SHP77 (cell line): ENCODE measurements at places on chromosomes 6 and 20.

GRCh38 chr20:44756011-44756688 is 10.5 kb downstream of the KCNK15 start:
- no peak for DNase-seq

DNA sequence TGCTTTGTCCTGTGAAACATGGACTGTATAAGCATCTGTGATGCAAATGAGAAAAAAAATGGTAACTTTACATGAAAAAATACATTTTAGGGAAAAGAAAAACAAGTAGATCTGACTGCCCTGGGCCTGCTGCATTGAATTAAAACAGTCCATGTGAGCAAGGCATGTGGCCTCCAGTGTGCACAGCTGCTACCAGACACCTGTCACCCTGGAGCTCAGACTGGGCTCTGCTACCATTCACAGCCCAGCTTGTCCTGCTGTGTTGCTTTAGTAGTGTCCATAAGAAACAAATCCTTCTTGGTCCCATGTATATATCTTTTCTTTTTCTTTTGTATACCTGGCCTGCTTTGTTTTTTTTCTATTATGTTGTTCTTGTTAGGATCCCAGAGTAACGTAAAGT is 315.9 kb downstream of the NKAIN2 start:
- peak; percentile 86 for DNase-seq

GRCh38 chr6:29734046-29735018 is 11.1 kb downstream of the HLA-F start:
- DNase-seq, result no peak

- no peak for DNase-seq
Measured at GRCh38 chr6:34070315-34071135, 75.4 kb downstream of the GRM4 start.

- no peak for DNase-seq
Measured at GRCh38 chr6:111676383-111676782, 70.7 kb upstream of the TRAF3IP2 start.

GRCh38 chr20:20454850-20455627 is 87.1 kb downstream of the INSM1 start:
- peak; percentile 80 for DNase-seq

- DNase-seq, result no peak
Measured at GRCh38 chr6:116165596-116165995, 39.7 kb upstream of the COL10A1 start.

DNA sequence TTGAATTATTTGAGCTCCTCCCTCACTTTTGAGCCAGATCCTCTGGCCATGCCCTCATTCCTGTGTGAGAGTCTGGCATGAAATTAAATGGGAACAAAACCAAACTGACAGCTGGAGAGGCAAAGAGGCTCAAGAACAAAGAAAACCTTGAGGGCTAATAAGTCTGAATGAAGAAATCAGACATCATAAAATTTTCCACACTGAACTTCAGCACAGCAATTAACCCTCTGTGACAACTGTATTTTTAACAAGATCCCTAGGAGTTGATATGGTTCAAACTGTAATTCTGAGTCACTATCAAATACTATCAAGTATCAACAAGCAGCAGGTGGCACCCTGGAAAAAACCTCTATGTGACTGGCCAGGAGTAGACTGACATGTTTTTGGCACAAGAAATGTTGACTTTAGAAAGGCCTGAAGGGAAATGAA is 109.4 kb upstream of the EMILIN3 start:
- peak; percentile 80 for DNase-seq

- no peak for DNase-seq
Measured at GRCh38 chr20:41051009-41051825, 22.6 kb downstream of the TOP1 start.

GRCh38 chr6:42889815-42890214 is 10.4 kb downstream of the RPL7L1 start:
- no peak for DNase-seq

- no peak for DNase-seq
Measured at GRCh38 chr6:113674075-113674474, 183.1 kb upstream of the MARCKS start.

- no peak for DNase-seq
Measured at GRCh38 chr6:88871498-88871897, 91.9 kb downstream of the RNGTT start.

DNA sequence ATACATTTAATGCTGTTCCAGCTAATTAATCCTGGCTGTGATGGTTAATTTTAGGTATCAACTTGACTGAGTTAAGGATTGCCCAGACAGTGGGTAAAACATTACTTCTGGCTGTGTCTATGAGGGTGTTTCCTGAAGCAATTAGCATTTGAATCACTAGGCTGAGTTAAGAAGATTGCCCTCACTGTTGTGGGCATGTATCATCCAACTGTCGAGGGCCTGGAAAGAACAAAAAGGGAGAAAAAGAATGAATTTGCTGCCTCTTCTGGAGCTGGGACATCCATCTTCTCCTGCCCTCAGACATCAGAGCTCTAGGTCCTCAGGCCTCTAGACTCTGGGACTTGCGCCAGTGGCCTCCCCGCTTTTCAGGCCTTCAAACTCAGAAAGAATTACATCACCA is 34.3 kb downstream of the SDHAF4 start:
- no peak for DNase-seq

DNA sequence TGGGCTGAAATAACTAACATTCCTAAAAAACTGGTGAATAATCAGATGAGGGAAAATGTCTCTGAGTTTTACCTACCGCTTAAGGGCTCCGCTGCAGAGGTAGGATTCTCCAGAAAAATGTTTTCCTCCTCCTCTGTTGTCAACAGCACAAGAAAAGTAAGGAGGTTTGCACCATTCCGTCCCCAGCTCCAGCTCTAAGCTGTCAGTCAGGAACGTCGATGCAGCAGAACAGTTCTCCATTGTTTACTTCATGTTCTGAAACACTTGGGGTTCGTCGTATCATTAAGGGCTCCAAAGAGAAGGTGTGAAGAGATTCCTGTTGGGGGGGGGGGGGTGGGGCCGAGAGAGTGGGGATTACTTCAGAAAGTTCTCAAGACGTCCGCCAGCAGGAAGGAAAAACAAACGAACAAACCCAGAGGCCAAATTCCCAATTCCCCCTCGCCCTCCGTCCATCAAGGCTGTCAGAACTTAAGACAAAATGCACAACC is 734 bp downstream of the MMS22L start:
- no peak for DNase-seq

DNA sequence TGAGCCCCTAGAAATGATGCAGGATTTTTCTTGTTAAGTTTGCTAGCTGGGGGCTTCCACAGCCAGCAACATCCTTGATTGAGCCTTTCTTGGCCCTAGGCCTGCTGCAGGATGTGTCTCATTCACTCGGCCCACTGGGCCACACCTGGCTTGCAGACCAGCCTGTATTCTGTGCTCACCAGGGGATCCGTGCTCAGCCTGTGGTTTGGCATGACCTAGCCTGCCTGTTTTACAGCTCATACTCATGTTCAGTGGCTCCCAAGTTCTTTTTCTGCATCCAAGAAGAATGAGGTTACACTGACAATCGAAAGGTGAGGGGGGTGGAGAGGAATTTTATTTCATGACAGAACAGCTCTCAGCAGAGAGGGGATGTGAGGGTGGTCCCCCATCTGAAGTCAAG is 263.4 kb downstream of the RIMS1 start:
- DNase-seq, result no peak

GRCh38 chr6:41965429-41966213 is 24.0 kb upstream of the CCND3 start:
- DNase-seq, result no peak

DNA sequence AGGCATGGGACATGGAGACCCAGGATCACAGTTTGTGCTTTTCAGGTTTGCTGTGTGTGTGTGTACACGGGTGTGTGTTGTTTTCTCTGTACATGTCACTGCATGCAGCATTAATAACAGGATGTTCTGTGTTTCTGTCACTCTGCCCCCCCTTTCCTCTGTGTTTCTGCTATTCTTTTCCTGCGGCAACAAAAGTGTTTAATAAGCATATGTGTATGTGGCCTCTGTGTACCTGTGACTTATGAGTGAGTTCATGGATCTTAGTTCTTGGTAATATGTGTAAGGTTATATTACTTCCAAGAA is 9.8 kb downstream of the SYNGAP1 start:
- no peak for DNase-seq

DNA sequence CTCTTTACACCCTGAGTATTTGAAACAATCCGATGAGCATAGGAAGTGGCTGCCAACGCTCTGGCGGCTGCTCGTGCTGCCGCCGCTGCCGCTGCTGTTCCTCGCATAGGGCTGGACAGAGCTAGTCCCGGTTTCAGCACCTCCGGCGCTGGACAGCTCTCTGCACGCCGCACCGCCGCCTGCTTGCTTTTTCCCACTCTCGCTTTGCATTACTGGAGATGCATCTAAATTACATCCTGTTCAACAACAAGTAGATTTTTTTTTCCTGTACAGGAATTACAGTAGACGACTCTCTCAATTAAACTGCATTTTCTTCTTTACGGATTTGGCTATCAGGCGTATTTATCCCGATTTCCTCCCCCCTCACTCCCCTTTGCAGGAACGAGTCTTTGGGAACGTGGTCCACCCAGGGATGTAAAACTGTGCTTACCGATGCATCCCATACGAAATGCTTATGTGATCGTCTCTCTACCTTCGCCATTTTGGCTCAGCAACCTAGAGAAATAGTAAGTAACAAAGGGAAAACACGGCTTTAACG is 563.8 kb downstream of the LMBRD1 start:
- peak; percentile 56 for DNase-seq

DNA sequence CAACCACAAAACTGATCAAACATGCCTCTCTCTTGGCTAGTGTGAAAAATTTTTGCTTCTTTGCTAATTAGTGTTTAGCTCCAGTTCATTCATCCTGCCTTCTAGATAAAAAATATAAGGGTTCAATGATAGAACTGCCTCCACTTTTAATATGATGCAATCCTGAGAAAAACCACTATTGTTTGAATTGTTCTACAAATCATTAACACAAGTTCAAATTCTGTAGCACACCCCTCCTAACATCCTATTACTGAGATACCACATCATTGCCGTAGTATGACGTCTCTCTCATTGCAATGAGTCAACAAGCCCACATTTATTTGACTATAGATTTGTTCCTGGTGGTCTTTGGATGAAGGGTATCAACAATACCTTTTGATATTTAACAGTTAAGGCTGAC is 365.8 kb upstream of the OPRM1 start:
- no peak for DNase-seq

DNA sequence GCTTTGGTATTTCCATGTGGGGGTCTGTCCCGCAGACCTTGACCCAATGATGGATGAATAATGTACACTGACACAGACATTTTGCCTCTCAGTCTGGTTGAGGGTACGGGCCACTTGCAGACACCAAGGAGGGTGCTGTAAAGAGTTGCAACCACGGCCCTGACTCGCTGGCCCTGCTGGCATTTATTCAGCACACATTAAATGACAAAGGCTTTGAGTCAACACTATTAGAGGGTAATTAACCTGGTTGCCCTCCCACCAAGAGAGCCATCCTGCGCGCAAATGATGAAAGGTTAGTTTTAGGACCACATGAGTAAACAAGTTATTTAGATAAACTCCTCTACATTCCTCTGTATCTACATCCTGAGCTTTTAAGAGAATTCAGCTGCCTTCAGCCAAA is 308.9 kb upstream of the MMS22L start:
- no peak for DNase-seq

- no peak for DNase-seq
Measured at GRCh38 chr6:89640804-89641203, 2.3 kb upstream of the LYRM2 start.

- DNase-seq, result no peak
Measured at GRCh38 chr20:61437280-61438206, 185.5 kb downstream of the CDH4 start.

DNA sequence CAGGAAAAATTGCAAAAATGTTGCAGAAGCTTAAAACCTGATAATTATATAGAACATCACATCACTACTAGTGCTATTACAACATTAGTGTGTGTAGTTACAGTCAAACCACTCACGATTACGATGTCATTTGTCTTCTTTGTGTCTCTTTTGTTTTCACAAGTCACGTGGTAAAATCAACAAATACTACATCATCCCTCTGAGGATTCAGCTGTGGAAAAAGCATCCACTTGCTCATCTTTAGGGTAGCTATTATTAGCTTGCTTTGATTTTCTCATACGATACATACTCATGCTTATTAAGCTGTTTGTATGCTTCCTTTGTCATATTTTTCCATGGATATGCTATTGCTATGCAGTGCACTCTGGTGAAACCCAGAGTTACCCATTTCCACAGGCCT is 22.2 kb upstream of the ATXN1 start:
- peak; percentile 34 for DNase-seq

DNA sequence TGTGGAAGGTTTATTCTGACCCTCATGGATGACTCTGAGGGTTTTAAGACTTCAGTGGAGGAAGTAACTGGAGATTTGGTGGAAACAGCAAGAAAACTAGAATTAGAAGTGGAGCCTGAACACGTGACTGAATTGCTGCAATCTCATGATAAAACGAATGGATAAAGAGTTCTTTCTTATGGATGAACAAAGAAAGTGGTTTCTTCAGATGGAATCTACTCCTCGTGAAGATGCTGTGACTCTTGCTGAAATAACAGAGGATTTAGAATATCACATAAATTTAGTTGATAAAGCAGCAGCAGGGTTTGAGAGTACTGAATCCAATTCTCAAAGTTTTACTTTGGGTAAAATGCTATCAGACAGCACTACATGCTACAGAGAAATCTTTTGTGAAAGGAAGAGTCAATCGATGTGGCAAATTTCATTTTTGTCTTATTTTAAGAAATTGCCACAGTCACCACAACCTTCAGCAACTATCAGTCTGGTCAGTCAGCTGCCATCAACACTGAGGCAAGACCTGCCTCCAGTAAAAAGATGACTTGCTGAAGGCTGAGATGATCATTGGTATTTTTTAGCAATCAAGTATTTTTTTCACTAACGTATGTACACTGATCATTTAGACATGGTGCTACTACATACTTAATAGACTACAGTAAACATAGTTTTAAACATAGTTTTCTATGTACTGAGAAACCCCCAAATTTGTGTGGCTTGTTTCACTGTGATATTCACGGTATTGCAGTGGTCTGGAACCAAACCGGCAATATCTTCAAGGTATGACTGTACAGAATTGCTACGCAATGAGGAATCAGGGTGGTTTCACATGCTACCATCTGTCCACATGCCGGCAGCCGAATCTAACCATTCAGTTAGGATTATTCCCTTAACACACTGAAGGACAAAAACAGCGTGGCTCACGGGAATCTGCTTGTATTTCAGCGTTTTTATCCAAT is 149.0 kb downstream of the MYB start:
- DNase-seq, result no peak

- DNase-seq, result no peak
Measured at GRCh38 chr6:116166369-116166768, 40.4 kb upstream of the COL10A1 start.

DNA sequence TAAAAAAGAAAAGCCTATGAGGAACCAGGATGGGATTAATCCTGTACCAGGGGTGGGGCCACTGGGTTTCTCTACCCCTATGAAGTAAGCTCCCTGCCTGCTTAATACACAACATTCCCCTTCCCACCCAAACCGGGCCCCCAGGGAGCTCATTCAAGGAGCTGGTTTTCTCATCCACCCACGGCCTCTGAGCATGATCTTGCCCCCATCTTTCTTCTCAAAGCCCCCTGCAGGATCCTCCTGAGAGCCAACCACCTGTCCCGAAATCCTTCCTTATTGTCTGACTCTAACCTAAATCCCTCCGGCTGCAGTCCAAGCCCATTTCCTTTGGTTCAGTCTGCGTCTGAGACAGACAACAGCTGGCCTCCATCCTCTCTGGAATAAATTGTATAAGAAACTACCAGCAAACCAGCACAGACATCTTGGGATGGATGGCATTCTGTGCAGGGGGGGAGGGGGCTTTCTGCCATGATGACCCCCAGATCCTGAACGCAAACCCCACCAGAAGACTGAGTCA is 21.0 kb downstream of the KCNK5 start:
- DNase-seq, result no peak

- DNase-seq, result no peak
Measured at GRCh38 chr20:63498960-63499337, at the start of gene EEF1A2. Gene EEF1A2 (minus strand): TSS chr20:63499083. CDS start chr20:63497763, 1,320 bp downstream.

GRCh38 chr20:64224351-64225170 is 31.0 kb upstream of the PCMTD2 start:
- DNase-seq, result no peak
